ENCODE measurements at places on chromosomes 2 and 18.

GRCh38 chr2:231429901-231430300 is 34.4 kb downstream of the NCL start:
- DNase-seq = no peak

GRCh38 chr2:8877894-8878293 is 40.5 kb upstream of the KIDINS220 start:
- no peak for DNase-seq

GRCh38 chr2:180890781-180891180 is 89.6 kb upstream of the UBE2E3 start:
- no peak for DNase-seq

DNA sequence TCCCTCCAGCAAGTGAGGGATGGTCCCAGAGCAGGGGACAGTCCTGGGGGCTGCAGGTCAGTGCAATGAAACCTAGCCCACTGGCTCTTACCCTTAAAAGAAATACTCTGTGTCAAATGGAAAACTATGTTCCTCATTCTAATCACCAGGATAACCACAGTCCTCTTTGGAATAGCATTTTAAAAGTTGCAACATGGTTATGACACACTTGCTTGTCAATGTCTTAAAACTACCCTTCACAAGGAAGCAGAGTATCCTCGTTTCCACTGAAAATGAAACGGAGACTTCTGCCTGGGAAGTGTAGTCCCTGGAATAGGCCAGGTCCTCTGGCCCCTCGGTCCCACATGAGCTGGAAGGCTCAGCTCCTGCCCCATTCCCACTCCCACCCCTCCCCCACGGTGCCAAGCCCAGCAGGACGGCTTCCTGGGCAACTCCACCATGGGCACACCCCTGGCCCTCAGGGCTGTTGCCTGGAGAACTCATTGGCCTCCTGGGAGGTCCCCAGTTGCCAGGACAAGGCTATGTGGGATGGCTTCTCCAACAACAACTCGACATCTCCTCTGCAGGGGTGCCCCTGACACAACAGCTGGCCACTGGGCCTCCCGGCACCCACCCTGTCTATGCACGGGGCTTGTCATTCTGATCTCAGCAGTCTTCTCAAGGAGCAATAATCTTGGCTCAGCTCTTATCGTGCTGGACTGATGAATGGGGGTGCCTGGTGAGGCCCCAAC is 38.3 kb upstream of the ST3GAL5 start:
- DNase-seq = no peak

- DNase-seq = no peak
Observed at GRCh38 chr2:216404010-216404618, 8.2 kb upstream of the SMARCAL1 start.

- no peak for DNase-seq
Observed at GRCh38 chr18:3794537-3795348, 344.8 kb downstream of the TGIF1 start.

DNA sequence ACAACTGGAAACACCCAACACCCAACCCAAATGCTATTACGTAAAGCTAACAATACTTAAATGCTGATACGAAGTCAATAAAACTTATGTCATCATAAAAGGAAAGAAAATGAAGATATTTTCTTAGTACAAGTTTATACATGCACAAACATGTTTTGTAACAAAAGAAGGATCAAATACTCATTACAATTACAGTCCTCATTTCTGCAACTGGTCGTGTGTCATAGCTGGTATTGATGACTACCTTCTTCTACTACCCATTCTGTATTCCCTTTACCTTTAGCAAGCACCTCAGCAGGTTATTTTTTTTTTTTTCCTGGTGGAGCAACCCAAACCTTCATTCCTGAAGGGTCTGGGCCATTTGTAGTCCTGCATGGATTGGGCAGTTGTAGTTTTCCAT is 1298.5 kb downstream of the SUCLG1 start:
- no peak for DNase-seq

DNA sequence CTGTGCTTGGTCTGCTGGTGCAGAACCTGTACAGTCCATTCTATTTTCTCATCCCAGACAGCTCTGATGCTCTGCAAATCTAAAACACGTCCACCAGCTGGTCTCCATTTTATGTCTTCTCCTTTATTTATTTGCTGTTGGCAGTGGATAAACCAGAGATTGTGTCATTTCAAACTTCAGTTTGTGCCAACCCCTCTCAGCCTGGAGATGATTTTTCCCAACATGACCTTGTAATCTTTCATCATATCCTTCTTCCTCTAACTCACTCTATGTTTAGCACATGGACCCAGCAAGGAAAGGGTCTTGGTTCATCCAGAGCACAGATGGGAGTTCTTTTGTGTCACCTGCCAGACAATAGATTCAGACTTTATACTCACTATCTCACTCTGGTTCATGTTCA is 273.2 kb downstream of the MTX2 start:
- DNase-seq = no peak

DNA sequence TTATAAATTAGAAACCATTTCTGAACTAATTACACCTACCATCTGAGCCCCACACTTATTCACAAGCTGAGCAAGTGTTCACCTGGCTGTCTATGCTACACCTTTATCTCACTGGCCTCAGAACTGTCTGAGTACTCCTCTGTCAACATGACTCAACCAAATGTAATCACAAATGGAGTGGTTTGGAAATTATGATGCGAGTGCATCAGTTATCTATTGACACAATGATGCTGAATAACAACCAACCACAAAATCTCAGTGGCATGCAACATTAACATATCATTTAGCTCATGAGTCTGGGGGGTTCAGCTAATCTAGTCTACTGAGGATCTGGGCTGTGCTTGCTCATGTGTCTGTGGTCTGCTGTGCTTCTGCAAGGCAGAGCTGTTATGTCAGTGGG is 184.2 kb upstream of the NXPH2 start:
- DNase-seq = no peak

GRCh38 chr2:172402198-172402597 is 25.2 kb upstream of the ITGA6 start:
- DNase-seq = no peak

GRCh38 chr18:78576967-78577366 is 402.7 kb upstream of the SALL3 start:
- no peak for DNase-seq

- no peak for DNase-seq
Observed at GRCh38 chr18:269480-270095, 1.7 kb upstream of the THOC1 start.

GRCh38 chr2:207920721-207921120 is 104.6 kb downstream of the PLEKHM3 start:
- no peak for DNase-seq

- DNase-seq = no peak
Observed at GRCh38 chr2:169933124-169933711, 106.0 kb downstream of the UBR3 start.

DNA sequence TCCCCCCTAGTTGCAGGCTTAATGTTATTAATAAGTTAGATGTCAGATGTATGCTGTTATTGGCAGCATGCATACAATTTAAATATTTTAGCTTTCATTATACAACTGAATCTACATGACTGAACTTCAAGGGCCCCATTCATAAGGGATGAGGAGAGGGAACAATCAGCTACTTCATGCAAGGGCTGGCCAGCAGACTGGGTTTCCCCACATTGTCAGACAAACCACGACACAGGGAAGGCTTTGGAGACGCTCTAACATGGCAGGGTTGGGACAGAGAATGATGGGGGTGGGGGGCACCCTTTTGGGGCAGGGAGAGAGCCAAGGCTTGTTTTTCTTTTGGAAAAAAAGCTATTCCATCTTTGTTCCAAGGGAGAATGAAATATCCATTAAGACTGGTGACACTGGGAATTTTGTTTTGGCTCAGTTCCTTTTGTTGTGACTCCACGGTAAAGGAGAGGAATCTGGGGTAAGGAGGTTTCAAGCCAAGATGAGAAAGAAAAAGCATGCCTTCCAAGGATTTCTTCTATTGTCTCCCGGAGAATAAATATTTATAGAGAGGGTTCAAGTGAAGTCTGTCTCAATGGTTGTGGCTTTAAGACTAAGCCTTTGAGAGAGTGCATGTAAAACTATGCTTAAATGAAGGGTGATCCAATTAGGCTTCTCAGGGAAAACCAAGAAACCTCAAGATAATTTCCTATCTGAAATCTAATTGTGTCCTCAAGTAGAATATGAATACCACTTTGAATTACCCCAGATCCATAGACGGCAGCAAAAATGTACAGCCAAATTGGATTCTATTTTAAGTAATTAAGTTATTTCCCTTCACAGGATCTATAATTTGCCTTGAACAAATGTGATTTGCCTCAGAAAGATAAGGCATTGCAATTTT is 5.4 kb downstream of the CXCR4 start:
- DNase-seq = no peak

- DNase-seq = no peak
Observed at GRCh38 chr2:224999321-224999720, 42.9 kb downstream of the DOCK10 start.

- peak; percentile 38 for DNase-seq
Observed at GRCh38 chr2:226063704-226064440, 664.4 kb downstream of the NYAP2 start.

GRCh38 chr2:160719116-160719515 is 225.5 kb upstream of the RBMS1 start:
- no peak for DNase-seq

GRCh38 chr2:219675221-219675620 is 47.8 kb downstream of the SLC4A3 start:
- DNase-seq = no peak

- DNase-seq = peak; percentile 25
Observed at GRCh38 chr2:240250985-240251847, 110.8 kb upstream of the OTOS start.

DNA sequence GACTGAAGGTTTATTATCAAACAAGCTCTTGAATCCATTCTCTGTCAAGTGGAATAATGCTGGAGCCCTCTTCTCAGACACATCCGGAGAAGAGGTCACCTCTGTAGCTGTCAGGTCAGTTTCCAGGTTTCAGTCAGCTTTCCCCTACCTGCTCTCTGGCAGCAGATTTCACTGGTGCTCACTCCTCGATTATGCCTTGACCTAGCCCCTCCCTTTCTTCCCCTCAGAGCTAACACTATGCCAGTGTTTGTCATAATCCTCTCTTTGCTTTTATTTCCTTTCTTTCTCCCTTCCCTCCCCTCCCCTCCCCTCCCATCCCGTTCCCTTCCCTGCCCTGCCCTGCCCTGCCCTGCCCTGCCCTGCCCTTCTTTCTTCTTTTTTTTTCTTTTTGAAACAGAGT is 22.5 kb upstream of the PLEKHM3 start:
- no peak for DNase-seq

DNA sequence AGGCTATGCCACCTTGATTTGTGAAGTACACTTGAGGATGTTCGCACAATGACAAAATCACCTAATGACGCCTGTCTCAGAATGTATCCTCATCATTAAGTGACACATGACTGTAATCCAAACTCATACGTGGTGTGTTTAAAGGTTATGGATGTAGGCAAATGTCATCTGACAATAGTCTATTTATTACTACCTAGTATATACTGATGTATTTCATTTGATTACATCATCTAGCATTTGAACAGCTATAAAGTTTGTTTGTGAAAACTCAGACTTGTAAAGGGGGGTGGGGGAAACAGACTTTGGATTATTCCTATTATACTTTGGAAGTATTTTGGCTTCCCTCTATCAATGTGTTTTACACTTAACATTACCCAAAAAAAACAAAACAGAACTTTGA is 129.9 kb downstream of the TANC1 start:
- no peak for DNase-seq

DNA sequence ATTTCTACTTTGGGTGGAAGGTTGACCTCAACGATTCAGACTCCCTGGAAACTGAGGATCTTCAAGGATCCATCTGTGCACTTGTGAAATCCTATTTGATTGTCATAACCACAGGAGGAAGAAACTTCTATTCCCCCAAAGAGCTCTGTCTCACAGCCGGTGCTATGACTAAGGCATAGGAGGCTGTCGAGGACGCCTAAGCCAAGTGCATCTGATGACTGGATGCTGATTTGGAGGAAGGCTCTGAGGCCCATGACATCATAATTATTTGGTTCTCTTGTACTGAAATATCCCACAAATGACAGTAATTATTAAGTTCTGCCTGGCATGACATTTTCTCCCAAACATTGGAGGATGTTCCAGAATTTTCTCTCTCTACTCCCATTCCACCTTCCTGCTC is 13.8 kb upstream of the KCNF1 start:
- no peak for DNase-seq

- DNase-seq = no peak
Observed at GRCh38 chr2:36068086-36068485, 287.5 kb upstream of the CRIM1 start.

- DNase-seq = no peak
Observed at GRCh38 chr18:21316296-21316695, 74.3 kb downstream of the GREB1L start.

DNA sequence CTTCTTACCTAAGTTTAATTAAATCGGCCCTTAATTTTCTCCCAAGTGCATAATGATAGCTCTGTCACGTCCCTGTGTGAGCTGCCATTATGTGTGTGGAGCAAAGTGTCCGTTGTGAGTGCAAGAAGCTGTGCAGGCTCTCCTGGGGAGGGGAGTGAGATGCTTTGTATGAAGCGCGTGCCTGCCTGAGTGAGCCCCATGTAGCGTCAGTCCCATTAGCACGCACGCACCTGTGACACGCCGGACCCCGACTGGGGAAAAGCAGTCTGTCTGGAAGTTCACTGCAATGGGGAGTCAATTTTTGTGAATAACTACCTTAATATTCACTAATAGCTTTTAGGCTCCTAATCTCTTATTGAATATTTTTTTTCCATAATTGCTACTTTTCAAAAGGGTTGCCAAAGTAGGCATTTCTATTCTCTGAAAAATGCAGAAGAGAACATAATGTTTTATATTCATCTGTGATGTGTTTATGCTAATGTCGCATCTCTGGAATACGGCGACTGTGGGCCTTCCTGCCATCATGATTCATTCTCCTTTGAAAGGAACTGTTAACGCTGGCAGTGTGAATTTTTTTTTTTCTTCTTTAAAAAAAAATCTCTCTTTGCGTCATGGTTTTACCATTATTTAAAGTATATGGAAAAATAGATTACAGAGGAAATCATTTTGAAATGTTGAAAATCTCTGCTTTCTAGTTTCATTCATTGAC is 157.7 kb downstream of the COL4A4 start:
- no peak for DNase-seq

DNA sequence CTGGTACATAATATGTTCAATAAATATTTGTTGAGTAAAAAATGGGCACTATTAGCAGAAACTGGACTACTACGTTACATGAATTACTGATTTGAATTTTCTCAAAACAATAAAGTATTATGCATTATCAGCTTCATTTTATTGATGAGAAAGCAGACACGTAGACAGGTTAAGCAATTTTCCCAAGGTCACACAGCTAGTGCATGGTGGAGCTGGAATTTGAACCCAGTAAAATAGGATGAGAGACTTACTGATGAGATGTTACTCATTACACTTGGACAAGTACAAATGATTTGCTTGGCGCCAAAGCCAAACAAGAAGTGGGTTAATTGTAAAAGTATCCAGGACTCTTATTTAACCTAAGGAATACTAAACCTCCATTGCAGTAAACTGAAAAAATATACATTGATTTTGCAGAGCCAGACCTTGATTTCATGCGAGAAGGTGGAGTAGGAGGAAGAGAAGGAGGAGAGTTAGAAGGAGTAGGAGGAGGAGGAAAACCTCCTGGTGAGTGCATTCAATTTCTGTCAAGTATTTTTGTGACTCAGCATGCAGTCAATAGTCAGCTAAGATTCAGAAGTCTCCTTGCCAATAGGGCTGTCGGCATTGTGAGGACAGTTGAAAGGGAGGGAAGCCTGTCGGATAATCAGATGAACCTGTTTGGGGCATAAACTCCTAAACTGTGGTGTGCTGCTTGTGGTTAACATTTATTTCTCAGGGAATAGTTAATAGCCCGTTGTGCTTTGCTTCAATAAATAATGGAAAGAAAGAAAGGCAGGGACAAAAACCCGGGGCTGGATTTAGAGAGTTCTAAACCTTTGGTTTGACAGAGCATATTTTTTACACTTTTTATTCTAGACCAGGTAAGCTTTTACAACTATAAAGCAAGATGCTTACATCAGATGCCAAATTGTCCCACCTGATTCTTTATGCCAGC is 77.0 kb upstream of the TACR1 start:
- no peak for DNase-seq

Measured in WERI-Rb-1 (cell line).